Endothelial cell of umbilical vein (primary cell): ENCODE measurements at places on chromosomes 5 and 9. TPM values are rescaled to one million over a fixed set of nuclear protein-coding genes. Genes with fewer than 3 reads are reported as not detected.

Gene NUTM2G
- not detected in 2 replicates for total RNA-seq

Gene KIF24
- 4.5 and 4.8 TPM in 2 replicates for total RNA-seq

Gene C5orf58
- total RNA-seq, result not detected in 2 replicates

Gene UBE2QL1
- 0.15 and 0.21 TPM in 2 replicates for total RNA-seq

GRCh38 chr5:89179731-89180130, 296.7 kb upstream of the MEF2C start:
- H3K27ac ChIP-seq, result no peak overlapping the region
- no peak overlapping the region for H3K4me3 ChIP-seq
- no peaks in the 10 kb centered on the region for H3K36me3 ChIP-seq
- H3K27me3 ChIP-seq, result no peaks in the 10 kb centered on the region
- no peak for DNase-seq

DNA sequence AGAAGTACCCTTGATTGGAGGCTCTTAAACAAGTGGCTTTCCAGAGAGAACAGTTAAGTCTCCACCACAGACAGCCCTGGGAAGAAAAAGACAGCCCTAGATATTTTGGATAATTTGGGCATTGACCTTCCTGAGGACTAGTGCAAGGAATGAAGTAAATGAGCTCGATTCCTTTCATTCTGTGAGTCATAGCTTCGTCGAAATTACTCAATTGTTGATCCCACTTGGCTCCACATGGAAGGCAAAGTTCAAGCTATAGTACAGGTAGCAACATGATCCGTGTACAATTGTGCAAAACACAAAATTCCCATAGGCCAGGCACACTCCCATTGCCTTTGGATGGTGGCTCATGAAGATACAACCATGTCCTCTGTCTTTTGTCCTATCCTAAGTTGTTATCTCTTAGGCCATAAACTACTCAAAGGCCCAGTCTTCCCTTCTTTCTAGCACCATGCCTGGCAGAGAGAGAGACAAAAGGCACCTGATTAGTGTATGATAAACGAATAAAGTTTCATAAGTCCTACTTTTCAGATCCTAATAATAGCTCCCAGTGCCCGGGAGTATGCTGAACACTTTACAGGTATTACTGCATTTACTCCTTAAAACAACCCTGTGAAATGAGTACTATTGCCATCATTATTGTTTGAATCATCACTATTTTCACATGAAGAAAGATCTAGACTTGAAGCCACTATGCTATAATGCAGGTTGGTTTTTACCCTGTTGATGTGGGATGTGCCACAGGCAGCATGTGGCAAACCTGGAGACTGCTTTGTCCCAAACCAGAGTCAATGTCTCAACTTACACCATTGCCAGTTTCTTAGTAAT, 116.7 kb upstream of the RANBP3L start:
- H3K27ac ChIP-seq, result no peak overlapping the region
- H3K4me1 ChIP-seq, result no peaks in the 10 kb centered on the region
- H3K27me3 ChIP-seq, result no peaks in the 10 kb centered on the region
- H3K4me3 ChIP-seq, result no peak overlapping the region
- DNase-seq, result no peak

GRCh38 chr5:78288246-78288645, 6.3 kb downstream of the AP3B1 start:
- no peaks in the 10 kb centered on the region for H3K27me3 ChIP-seq
- H3K27ac ChIP-seq, result no peak overlapping the region
- no peaks in the 10 kb centered on the region for H3K36me3 ChIP-seq
- no peak overlapping the region for H3K4me3 ChIP-seq
- DNase-seq, result no peak

- no peak overlapping the region for H3K4me3 ChIP-seq
- H3K27ac ChIP-seq, result no peak overlapping the region
- no peaks in the 10 kb centered on the region for H3K27me3 ChIP-seq
- no peak for DNase-seq
- H3K36me3 ChIP-seq, result no peaks in the 10 kb centered on the region
Observed at GRCh38 chr9:110329639-110330230, 7.9 kb downstream of the TXNDC8 start.

DNA sequence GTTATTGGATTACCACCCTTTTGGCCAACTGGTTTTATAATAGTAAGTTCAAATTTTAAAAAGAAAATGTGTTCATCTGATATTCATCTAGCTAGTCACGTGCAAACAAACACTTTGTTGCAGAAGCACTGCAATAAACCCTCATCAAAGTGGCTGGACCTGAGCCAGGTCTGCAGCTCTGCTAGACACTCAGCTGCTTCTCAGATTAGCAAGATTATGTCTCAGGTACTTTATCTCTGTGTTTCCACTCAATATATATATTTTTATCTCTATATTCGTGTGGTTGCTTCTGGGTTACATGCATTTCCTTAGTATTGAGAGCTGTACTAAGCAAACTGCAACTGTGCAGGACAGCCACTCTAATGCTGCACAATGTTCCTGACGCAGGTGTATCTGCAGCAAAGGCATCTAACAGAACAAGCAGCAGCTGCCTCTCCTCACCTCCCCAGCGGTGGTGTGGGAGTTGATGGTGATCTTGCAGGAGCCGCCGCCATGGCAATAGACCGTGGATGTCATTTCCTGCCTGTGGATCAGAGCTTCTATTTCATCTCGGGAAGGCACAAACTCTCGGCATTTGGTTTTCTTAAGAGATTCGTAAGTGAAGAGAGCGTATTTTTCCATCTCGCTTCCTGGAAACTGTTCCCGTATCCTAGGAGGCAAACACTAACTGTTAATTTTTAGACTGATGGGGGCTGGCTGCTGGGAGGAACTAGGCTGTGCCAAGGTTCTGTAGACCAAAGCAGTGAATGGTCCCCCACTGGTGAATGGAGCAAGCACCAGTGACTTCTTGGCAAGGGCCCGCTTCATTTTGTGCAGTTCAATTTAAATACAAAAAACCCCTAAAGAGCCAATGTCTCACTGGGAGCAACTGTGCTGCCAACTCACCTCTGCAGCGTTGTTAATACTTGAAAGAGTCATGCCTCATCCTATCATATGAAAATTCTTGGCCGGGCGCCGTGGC, 56.7 kb upstream of the RETREG1 start:
- H3K36me3 ChIP-seq, result peaks cover 41% of the 10 kb centered on the region
- no peak overlapping the region for H3K27ac ChIP-seq
- DNase-seq, result no peak

GRCh38 chr5:425714-426113, 17.3 kb upstream of the EXOC3 start:
- no peak overlapping the region for H3K4me3 ChIP-seq
- H3K36me3 ChIP-seq, result no peaks in the 10 kb centered on the region
- H3K27me3 ChIP-seq, result no peaks in the 10 kb centered on the region
- no peak overlapping the region for H3K27ac ChIP-seq
- H3K4me1 ChIP-seq, result no peaks in the 10 kb centered on the region

DNA sequence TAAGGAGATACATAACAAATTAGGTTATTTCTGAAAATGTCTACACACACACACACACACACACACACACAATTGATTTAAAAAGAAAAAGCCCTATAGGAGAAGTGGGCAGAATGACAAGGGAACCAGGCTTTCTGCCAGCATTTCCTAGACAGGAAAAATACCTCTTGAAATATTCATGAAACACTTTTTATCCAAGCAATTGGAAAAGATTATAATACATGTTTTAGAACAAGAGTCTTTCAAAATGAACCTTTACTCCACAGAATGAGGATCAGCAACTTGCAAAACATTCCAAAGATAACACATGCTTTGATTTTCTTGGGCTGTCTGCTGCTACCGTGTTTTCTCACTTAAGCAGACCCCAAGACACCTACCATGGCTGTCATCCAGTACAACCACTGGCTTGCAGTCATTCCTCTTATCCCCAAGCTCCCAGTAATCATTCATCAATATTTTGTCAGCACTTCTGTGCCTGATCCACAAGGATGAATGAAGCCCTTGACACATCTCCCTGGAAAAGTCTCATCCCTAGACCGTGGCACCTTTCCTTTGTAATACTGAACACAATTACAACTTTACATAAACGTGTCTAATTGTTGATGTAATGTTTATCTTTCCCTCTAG, 717.1 kb upstream of the ZNF608 start:
- H3K36me3 ChIP-seq, result no peaks in the 10 kb centered on the region
- no peaks in the 10 kb centered on the region for H3K27me3 ChIP-seq
- no peak overlapping the region for H3K27ac ChIP-seq
- DNase-seq, result peak; percentile 61
- H3K4me3 ChIP-seq, result no peak overlapping the region

DNA sequence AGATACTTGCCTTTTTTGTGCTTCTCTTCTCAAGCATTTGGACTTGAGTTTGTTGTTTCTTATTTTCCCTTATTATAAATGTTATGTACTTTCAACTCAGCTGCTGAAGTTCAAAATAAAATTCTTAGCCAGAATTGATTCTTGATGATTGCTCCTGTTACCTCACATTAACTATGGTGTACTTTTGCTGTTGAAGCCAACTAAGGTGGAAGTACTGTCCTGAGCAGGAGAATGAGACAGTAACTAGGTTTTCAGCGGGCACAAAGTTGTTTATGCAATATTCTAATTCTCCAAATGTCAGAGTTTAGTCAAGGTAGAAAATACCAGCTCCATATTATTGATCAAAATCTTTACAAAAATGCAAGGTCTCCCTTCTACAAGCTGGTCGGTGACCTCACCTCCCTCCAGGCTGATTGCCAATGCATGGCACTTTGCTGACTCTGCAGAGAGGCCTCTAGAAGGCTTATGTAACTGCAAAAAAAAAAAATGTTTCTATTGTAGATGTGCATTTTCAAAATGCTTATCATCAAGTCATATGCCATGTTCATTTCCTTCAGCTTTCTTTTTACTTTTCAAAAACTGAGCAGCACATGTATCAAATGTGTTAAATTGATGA, 1783.5 kb upstream of the WWC1 start:
- no peak for DNase-seq
- no peaks in the 10 kb centered on the region for H3K36me3 ChIP-seq
- no peak overlapping the region for H3K4me3 ChIP-seq
- no peaks in the 10 kb centered on the region for H3K27me3 ChIP-seq
- no peak overlapping the region for H3K27ac ChIP-seq
